ENCODE measurements at places on chromosomes 6 and 20. TPM values are rescaled to one million over a fixed set of nuclear protein-coding genes. Genes with fewer than 3 reads are reported as not detected.

GRCh38 chr6:27293436-27294098 is 18.5 kb downstream of the POM121L2 start:
- no peak overlapping the region for H3K27ac ChIP-seq
- DNase-seq = no peak
- peaks cover 3% of the 10 kb centered on the region for H3K36me3 ChIP-seq
- no peak overlapping the region for H3K4me3 ChIP-seq
- H3K27me3 ChIP-seq = peaks cover 74% of the 10 kb centered on the region
- H3K4me1 ChIP-seq = peaks cover 2% of the 10 kb centered on the region

DNA sequence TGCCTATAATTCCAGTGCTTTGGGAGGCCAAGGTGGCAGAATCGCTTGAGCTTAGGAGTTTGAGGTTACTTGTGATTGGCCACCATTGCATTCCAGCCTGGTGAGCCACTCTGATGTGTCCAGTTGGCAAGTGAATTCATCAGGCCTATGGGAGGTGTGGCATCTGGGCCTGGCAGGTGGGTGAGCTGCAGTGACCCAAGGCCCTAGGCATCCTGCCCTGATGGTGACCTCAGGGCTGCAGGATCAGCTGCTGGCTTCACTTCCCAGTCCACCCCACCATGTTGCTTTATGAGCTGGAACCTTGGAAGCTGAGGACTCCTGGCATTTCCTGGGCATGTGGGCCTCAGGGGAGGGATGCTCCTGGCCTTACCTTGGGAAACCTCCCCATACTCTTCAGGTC is 20.5 kb downstream of the RSPH9 start:
- H3K4me1 ChIP-seq = peaks cover 47% of the 10 kb centered on the region
- no peak overlapping the region for H3K27ac ChIP-seq
- no peak overlapping the region for H3K4me3 ChIP-seq

Gene TBX18
- not detected for total RNA-seq

Gene GGT7
- total RNA-seq = 13.7 TPM

Gene SYNDIG1
- not detected for total RNA-seq

Measured in activated T-helper 1 cell treated with anti-CD3 and anti-CD28 coated beads, Interleukin-12 subunit alpha, Interleukin-12 subunit beta, Interleukin-2, Interleukin-4 antibody, amounts not matched to agents 30 ng/mL and 10 ng/mL and 1 ng/mL, durations not matched to agents 14 hours and 24 hours and 36 hours (primary cell).